ENCODE measurements at places on chromosomes 2 and 18.

- DNase-seq: no peak
These were observed 1.1 kb upstream of the GAL3ST2 start for GRCh38 chr2:241775223-241776177.

DNA sequence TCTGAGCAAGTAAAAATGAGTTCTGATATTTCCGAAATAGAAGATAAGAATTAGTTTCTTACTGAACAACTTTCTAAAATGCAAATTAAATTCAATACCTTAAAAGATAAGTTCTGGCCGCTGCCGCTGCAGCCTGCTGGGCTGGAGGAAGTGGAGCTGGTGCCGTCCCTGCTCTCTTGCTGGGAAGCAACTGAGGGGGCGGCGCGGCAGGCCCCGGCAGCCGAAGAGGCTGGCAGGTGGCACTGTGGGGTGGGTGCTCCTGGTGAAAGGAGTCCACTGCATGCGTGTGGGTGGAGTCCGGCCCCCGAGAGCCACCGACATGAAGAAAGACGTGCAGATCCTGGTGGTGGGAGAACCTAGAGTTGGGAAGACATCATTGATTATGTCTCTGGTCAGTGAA lies 89.5 kb upstream of the ZNF519 start:
- no peak for DNase-seq

DNA sequence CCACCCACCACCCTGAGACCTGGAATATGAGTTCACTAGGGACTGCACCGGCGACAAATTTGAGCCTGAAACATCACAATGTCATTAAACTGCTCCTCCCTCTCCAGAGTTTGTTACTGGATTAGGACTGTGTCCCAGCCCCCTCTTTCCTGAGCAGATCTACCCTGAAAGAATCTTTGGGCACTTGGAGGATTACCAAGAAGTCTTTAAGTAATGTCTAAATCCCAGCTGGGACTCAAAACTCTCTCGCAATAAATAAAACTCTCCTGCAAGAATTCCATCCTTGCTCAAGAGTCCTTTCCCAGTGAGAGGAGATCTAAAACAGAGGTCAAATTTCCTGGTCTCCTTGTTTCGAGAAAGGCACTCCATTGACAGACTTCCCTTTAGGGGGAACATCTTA lies 20.9 kb downstream of the GKN2 start:
- no peak for DNase-seq

- DNase-seq: no peak
These were observed 32.1 kb upstream of the NCKAP5 start for GRCh38 chr2:133600266-133600928.

DNA sequence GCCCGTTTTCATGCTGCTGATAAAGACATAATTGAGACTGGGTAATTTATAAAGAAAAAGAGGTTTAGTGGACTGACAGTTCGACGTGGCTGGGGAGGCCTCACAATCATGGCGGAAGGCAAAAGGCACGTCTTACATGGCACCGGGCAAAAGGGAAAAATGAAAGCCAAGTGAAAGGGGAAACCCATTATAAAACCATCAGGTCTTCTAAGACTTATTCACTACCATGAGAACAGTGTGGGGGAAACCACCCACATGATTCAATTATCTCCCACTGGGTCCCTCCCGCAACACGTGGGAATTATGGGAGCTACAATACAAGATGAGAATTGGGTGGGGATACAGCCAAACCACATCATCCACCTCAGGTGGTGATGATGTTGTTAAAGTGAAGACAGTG lies 3.3 kb upstream of the RAB12 start:
- no peak for DNase-seq

DNA sequence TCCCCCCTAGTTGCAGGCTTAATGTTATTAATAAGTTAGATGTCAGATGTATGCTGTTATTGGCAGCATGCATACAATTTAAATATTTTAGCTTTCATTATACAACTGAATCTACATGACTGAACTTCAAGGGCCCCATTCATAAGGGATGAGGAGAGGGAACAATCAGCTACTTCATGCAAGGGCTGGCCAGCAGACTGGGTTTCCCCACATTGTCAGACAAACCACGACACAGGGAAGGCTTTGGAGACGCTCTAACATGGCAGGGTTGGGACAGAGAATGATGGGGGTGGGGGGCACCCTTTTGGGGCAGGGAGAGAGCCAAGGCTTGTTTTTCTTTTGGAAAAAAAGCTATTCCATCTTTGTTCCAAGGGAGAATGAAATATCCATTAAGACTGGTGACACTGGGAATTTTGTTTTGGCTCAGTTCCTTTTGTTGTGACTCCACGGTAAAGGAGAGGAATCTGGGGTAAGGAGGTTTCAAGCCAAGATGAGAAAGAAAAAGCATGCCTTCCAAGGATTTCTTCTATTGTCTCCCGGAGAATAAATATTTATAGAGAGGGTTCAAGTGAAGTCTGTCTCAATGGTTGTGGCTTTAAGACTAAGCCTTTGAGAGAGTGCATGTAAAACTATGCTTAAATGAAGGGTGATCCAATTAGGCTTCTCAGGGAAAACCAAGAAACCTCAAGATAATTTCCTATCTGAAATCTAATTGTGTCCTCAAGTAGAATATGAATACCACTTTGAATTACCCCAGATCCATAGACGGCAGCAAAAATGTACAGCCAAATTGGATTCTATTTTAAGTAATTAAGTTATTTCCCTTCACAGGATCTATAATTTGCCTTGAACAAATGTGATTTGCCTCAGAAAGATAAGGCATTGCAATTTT lies 5.4 kb downstream of the CXCR4 start:
- DNase-seq: peak; percentile 44

DNA sequence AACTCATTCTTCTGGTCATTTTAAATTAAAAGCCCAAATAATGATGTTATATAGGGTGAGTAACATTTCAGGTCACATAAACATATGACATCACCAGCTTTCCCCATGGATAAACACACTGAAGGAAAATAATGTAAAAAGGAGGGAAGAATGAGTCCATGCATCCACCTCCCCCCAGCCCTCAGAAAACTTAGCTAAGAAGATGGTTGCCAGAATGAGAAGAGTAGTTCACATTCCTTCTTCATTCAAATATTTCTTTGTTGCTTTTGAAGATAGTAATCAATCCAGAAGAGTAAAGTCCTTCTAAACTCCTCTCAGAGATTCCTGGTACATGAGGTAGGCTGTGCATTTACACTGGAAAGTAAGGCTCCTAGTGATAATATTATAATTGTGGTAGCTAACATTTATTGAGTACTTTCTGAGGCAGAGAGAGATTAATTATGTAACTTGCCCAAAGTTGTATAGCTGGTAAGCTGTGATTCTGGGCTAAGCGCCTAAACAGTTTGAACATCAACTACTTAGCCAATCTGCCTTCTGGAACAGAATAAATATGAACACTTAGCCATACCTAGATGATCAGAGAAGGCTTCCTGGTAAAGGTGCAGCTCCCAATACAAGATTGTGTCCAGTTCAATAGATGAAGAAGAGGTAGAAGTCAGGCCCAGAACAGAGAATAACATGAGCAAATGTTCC lies 256.7 kb upstream of the FN1 start:
- DNase-seq: no peak

DNA sequence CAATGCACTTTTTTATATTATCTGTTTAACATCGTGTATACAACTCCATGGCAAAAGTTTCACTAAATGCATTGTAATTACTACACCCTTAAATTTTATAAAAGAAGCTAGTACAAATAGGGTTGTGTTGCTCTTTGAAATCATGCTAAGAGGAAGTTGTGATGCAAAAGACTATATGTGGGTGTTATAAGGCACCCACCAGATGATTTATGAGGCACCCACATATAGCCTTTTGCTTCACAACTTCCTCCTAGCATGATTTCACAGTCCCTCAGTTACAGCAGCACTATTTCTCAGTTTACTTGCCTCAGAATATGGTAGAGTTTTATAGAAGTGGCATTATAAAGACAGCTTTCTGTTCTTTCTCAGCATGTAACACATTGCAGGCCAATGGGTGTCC lies 277.3 kb upstream of the DOK6 start:
- DNase-seq: no peak

GRCh38 chr2:231488331-231488730 lies 24.0 kb upstream of the NCL start:
- no peak for DNase-seq

- DNase-seq: no peak
These were observed 142.7 kb downstream of the PTGR3 start for GRCh38 chr18:75066021-75066880.

- DNase-seq: no peak
These were observed 528 bp upstream of the PPP4R3B start for GRCh38 chr2:55618025-55618274.

DNA sequence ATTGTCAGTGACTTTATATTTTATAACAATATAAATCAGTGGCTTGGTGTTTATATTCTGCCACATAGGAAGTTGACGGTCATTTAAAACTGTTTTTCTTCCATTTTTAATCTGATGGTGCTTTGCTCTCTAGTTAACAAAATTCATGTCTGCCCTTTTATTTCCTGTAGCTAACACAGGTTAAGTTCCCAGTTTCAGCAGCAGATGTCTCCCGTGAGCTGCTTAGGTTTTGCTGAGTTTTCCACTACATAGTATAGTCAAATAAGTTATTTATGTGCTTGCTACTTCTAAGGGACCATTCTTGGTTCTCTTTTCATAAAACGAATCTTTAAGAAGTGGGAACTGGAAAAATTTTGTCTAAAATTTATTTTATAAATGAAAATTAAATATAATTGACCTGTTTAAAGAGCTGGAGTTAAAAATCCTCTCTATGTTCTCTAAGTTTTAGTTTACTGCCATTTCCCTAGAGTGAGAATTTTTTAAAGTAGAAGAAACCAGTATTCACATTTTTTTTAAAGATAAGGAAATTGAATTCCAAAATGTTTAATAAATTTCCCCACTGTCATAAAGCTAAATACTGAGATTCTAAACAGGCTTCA lies 20.6 kb downstream of the HTR2B start:
- DNase-seq: peak; percentile 85

DNA sequence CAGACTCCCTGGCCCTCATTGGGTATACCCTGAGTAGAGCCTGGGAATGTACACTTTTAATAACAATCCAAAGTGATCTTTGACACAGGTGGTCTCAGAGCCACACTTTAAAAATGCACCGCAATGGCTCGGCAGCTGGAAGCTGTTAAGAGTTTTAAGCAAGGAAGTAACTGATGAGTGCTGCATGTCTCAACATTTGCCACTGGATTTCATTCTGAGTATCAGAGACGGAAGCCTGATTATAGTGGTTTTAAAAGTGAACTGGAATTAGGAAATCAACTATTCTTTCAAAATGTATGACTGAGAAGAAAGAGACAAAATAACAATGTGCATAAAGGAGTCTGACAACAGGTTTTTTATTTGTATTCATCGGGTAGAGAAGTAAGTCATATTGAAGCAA lies 7.5 kb downstream of the MBOAT2 start:
- no peak for DNase-seq

DNA sequence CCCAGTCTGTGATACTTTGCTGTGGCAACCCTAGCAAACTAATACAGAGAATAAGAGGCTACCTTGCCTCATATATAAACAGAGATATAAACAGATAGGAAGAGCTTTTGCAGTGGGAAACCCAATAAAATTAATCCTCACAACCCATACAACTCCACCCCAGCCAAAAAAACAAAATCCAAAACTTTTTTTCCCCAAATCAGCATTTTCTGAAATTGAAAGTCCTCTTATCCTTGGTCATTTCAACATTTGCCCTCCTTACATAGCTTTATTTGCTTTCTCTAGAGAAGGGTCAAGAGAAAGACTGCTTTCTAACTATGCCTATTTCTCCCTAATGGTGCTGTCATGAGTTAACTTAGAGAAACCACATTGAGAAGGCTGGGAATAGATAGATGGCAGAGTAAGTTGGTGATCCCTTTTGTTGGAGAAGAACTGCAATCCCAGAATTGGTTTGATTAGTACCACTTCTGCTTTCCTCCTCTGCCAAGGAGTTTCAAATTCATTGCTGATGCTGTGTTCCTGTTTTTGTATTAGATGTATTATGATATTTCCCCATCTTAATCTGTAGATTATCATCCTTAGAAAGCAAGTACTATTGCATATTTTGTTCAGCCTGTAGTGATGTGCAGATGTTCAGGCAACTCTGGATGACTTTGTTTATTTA lies 76.5 kb upstream of the B3GNT2 start:
- peak; percentile 26 for DNase-seq

DNA sequence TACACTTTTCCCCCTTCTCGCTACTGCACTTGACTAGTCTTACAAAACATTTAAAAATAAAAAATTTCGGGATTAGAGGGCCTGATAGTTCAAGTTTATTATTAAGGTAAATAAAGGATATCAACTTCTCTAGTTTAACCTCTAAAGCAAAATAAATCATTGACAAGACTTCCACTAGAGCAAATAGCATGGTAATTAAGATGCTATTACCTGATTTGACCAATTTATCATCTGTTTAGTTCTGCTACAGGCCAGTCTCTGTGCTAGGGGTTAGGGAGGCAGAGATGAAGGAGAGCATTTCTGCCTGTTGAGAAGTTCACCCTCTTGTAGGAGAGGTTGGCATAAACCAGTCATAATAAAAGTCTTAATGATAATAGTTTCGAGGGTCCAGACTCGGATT lies 34.0 kb downstream of the RHOB start:
- no peak for DNase-seq

DNA sequence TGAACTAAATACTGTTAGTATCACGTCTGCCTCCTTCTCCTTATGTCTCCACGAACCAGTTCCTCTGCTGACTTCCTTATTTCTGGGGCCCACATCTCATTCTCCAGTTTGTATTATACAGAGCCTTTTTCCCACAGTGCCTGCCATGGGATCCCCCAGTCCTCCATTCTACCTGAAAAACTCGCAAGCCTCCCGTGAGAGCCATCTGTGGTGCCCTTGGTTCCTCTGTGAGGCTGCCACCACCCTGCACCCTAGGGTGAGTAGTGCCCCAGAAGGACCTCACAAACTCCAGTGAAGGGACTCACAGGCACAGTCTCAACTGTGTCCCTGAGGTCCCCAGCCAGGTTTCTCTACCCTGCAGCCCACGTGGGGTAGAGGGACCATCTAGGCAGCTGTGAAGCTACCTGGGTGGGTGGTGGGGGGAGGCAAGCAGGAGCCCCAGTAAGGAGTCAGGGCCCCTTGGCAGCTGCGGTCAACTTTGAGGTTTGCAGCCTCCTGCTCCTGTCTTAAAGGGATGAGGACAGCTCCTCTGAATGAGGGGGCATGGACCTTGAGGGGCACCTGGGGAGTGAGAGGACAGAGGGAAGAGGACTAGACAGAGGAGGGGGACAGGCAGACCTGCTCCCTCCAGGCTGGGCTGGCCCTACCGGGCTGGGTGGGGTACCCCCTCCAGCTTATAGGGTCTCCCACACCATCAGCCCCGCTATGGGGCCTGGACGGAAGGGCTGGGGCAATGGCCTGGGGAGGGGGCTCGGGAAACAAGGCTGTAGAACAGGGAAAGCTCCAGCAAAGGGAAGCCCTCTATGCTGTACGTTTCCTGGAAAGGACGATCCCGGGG lies 1.0 kb downstream of the PSTPIP2 start:
- DNase-seq: no peak

- peak; percentile 49 for DNase-seq
These were observed 50.6 kb downstream of the PMAIP1 start for GRCh38 chr18:59950215-59950944.

- DNase-seq: peak; percentile 97
These were observed 111.7 kb downstream of the ANKRD44 start for GRCh38 chr2:197198890-197199289.

DNA sequence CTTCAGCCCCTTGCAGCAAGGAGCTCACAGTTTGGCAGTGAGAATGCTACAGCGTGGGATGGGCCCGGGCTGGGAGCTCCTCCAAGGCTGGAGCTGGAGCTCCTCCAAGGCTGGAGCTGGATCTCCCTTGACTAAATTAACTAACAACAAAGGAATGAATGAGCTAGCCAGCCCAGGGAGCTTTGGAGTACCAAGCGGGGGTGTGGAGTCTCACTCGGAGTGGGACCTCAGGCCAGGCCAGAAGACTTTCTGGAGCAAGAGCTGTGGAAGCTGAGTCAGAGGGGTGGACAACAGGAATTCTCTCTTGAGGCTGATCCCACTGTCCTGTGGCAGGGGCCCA lies 244.7 kb upstream of the HS6ST1 start:
- DNase-seq: no peak

Measured in NAMALWA (cell line).